ENCODE measurements at places on chromosomes 12 and 14. TPM values are rescaled to one million over a fixed set of nuclear protein-coding genes. Genes with fewer than 3 reads are reported as not detected.

The ETFBKMT gene
- total RNA-seq: 1.2 TPM

The KCNA5 gene
- not detected for total RNA-seq

The MMP19 gene
- not detected for total RNA-seq

GRCh38 chr12:132429946-132430643 is 59.9 kb upstream of the FBRSL1 start:
- H3K27ac ChIP-seq: peak overlapping the region; percentile 81
- H3K27me3 ChIP-seq: no peaks in the 10 kb centered on the region
- H3K36me3 ChIP-seq: peaks cover 7% of the 10 kb centered on the region
- peaks cover 25% of the 10 kb centered on the region for H3K4me1 ChIP-seq
- peak overlapping the region; percentile 86 for H3K4me3 ChIP-seq
- DNase-seq: peak; percentile 48

GRCh38 chr12:110798461-110798860 is 48.3 kb upstream of the CCDC63 start:
- no peak overlapping the region for H3K4me3 ChIP-seq
- H3K27ac ChIP-seq: no peak overlapping the region
- H3K4me1 ChIP-seq: peaks cover 2% of the 10 kb centered on the region
- no peaks in the 10 kb centered on the region for H3K36me3 ChIP-seq
- H3K27me3 ChIP-seq: no peaks in the 10 kb centered on the region

Data from T-helper 17 cell (primary cell).